ENCODE measurements at places on chromosomes 4 and X. TPM values are rescaled to one million over a fixed set of nuclear protein-coding genes. Genes with fewer than 3 reads are reported as not detected.

SAGE1 gene
- total RNA-seq, result not detected

VCX3A gene
- not detected for total RNA-seq

L1CAM gene
- 0.40 TPM for total RNA-seq

AVPR2 gene
- not detected for total RNA-seq

GRCh38 chr4:106670976-106671375, 302.4 kb upstream of the GIMD1 start:
- DNase-seq, result no peak

GRCh38 chr4:95161781-95162469, 386.8 kb downstream of the UNC5C start:
- no peak for DNase-seq

- DNase-seq, result peak; percentile 67
Measured at GRCh38 chr4:40629401-40630334, at the start of gene RBM47. RBM47 (minus strand) TSS chr4:40629864; CDS start chr4:40438893, 190,971 bp downstream.

DNA sequence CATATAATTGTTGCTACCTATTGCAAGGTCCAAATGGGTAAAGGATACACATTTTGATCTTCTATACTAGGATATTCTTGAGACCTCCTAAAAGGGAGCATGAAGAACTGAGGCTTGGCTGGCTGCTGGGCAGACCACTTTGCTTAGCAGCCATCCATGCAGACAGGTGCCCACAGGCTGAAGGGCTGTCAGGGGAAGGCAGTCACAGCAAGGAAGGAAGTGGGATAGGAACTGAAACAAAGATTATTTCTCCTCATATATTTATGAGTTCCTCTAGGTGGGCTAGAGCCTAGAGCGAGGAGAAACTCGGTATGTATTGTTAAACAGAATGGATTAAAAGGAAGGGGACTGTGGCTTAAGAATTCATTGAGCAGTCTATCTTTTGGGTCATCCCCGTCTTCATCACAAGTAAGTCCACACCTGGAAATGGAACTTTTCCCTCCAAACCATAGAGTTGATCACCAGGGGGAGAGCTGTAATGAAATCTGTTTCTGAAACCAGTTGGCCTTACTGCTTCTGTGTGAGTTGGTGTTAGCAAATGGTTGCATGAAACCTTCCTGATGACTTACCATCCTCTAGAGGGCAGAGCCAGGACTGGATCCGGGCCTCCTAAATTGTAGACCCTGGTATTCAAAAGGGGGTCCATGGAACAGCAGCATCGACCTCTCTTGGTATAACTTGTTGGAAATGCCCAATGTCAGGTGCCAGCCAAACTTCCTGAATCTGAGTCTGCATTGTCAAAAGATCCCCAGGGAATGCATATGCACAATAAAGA, 42.3 kb downstream of the AFF2 start:
- DNase-seq, result no peak

DNA sequence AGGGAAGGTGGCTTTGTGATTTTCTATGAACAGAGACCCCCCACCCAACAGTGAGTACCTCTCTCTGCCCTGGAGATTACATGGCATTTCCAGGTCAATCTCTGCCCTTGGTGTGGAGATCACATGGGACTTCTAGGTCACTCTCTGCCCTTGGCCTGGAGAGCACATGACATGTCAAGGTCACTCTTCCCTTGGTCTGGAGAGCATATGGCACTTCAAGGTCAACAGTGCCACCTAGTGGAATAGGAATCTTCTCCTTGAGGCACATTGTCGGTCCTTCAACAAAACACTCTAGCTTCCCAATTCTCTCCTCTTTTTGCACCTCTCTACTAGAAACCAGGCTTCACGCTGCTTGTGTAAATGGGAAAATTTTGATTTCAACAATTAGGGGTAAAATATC, 66.2 kb upstream of the TACR3 start:
- no peak for DNase-seq

DNA sequence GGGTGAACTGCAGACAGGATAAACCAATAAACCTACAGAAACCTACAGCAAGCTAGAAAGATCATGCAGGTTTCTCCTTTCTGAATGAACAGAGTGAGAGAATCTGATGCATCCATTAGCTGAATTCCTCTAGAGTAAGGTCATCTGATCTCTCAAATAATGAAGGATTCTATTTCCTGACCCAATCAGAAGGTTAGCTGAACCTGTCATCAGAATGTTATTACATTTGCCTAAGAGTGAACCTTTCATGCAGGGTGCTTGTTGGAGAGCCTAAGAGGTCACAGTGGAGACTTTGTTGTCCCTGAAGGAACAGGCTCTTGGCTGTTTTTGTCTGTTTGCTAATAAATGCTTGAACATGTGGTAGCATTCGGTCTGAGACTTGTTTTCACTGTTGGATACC, 24.0 kb downstream of the MEPE start:
- no peak for DNase-seq

GRCh38 chrX:77945910-77946545, 23.4 kb downstream of the PGAM4 start:
- DNase-seq, result no peak

GRCh38 chr4:38873290-38873944, 5.8 kb downstream of the FAM114A1 start:
- DNase-seq, result no peak

DNA sequence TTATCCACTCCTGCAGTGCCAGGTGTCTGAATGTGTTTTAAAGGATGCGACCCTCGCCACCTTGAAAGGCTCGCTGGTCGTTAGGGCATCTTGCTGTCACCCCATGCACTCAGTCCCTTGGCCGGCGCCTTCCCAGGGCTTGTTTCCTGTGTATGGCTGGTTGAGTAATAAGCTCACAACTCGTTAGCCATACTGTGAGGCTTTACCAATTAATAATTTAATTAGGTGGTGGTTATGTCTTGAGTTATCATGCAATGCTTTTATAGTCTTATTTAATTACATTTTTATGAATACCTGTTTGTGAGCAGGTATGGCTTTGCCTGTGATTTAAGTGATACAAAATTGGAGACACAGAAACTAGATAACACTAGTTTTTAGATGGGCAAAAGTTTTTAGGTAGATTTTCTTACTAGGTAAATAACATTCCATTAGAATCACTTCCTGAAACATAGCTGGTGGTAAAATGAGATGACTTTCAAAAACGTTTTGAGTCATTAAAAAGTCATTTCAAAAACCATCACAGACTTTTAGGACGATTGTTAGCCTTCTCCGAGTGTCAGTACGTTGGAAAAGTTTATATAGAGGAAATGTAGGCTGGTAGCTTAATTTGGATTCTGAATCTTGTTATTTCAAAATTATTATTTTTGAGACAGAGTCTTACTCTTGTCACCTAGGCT, 18.2 kb downstream of the PTTG2 start:
- peak; percentile 25 for DNase-seq

DNA sequence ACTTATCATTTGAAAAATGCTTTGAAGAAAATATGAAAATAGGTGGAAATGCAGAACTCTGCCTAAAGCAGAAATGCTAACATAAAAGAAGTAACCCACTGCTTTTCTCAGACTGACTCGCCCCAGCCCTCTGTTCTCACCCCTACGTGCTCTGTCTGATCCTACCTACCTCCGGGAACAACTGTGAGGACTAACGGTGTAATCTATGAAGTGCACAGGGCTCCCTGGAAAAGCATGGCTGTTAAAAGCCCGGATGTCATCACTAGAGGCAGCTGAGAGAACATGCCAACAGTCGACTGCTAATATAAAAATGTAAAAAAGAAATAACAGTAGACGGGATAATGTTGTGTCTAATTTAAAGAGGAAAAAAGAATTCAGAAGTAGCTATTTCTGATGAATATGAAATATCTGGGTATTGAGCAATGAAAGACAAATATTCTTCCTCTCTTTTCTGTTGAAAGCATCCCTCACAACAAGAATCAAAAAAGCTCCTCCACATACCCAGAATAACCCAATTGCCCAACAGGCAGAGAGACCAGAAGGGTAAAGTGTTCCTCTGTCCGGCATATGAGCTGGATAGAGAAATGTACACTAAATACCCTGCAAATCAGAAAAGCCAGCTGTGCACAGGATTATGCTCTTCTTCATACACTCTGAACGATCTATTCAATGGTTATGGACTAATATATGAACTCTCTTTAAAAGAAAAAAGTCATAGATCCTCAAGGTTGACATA, 130.7 kb downstream of the TSPAN5 start:
- no peak for DNase-seq

GRCh38 chr4:154471526-154472331, 19.9 kb downstream of the DCHS2 start:
- no peak for DNase-seq
